Fibroblast of skin of left quadriceps (primary cell): ENCODE measurements at places on chromosomes 11 and 22.

DNA sequence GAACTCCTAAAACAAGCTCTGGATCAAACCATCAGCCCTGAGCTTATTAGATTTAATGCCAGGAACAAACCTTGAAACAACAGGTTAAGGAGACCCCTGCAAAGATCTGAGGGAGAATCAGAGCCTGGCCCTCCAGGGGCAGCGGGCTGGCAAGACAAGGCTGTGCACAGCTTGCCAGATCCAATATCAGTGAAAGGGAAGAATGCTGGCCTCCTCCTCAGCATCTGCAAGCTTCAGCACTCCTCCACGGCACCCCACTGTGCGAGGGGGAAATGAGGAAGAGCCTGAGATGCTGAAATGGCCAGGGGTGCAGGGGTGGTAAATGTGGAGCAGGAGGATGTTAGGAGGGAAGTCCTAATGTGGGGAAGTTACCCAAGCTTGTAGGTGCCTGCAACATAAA lies 167.0 kb downstream of the TENM4 start:
- DNase-seq, result no peak

DNA sequence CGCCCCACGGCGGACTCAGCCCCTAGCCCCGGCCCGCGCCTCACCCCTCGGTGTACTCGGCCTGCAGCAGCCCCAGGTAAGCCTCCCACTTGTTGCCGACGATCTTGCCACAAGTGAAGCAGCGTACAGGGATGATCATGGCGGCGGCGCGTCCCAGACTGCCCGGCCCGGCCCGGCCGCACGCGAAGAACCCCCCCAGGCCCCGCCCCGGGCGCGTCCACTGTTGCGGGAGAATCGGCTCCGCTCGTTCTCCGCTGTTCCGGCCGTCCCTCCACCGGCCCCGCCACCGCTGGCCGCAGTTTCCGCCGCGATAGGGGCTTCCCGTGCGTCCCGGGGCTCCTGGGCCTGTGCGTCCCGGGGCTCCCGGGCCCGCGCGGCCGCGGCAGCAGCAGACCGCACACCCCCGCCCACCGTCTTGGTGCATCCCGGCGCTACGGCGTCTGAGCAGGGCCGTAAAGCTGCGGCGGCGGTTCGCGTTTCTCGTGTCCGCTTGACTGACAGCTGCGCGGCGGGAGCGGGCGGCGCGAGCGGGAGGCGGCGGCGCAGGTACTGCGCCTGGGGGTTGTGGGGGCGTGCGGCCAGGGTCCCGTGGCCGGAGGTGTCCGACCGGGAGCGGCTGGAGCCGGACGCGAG lies at the start of the genes POLR2L and TSPAN4:
TSS of gene POLR2L (minus strand) at position 160 of the 633 bp plus-strand sequence. CDS start at position 139, 21 bp downstream.
TSS of gene TSPAN4 (plus strand) at position 483 of the 633 bp plus-strand sequence. CDS start 7,453 bp downstream, outside the sequence.
- DNase-seq, result peak; percentile 73

DNA sequence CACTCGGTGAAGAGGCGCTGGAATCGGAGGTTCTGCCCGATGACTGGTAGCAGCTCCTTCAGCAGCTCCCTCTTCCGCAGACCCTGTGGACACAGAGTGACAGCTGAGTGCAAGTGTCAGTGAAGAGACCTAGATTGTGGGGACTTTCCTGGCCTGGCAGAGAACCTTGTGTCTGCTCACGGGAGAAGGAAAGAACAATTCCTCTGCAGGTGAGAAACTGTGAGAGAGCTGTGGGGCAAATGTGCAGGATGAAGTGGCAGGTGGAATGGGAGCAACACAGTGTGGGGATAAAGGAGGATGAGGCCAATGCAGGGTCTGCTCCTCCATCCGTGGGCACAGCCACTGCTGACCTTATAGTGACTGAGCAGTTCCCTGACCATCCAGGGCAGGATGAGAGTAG lies 40.0 kb upstream of the CLTCL1 start:
- no peak for DNase-seq

GRCh38 chr11:62545437-62546243 lies 966 bp downstream of the AHNAK start:
- DNase-seq, result peak; percentile 96

GRCh38 chr11:68364581-68364980 lies 52.2 kb downstream of the LRP5 start:
- no peak for DNase-seq

- DNase-seq, result no peak
Observed at GRCh38 chr11:131808470-131808869, 438.1 kb downstream of the NTM start.

GRCh38 chr11:20451568-20451967 lies 64.1 kb downstream of the PRMT3 start:
- peak; percentile 13 for DNase-seq

DNA sequence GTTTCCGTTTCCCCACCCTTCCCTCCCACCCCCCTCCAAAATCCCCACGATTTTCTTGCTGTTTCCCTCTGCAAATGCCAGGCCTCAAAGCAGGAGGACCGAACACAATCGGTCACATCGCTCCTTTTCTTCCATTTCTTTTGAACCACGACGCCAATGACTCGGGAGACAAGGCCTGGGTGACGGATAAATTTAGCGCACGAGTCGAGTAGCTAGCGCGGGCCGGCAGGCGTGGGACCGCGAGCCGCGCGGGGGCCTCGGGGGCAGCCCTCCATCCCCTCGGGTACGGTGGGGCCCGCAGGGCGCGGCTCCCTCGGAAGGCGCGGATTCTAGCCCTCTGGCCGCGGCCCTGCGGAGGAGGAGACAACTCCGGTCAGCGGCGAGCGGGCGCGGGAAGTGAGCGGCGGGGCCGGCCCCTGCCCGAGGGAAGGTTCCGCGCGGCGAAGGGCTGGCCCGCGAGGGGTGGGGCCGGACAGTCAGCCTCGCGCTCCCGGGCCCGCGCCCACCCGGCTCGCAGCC lies 414 bp downstream of the JOSD1 start:
- no peak for DNase-seq

GRCh38 chr11:90722552-90723190 lies 499.8 kb upstream of the CHORDC1 start:
- no peak for DNase-seq

DNA sequence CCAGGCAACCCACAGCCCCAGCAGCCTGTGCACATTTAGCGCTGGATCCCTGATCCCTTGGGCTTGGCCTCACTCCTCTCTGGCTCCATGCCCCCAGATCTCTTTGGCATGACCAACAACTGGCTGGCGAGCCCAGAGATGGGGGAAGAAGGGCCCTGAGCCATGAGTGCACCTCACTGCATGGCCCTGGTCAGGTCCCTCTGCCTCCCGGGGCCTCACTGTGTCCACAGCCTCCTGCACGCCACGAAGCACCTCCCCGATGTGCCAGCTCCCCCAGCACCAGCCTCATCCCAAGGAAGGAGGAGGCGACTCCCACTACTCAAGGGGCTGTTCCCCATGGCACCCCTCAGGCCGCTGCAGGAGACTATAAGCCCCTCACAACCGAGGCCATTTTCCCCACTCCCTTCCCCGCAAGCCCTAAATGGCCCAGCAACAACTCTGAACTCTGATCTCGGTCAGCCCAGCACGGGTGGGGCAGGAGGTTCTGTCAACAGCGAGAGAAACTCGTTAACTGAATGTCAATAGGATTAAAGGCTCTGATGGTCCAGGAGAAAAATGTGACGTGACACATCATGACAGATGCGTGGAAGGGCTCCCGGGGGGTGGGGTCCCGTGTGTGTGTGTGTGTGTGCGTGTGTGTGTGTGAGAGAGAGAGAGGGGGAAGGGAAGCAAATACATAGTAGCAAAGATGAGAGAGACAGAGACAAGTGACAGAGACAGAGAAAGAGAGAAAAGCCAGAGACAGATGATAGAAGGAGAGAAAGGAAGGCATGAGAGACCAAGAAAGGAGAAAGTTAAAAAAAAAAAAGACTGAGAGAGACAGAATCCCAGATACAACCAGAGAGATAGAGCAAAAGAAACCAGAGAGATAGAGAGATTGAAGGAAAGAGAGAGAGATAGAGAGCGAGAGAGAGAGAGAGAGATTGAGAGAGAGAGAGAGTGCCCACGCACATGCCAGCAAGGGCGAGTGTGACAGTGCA lies 28.4 kb upstream of the SYT7 start:
- no peak for DNase-seq

- DNase-seq, result peak; percentile 47
Observed at GRCh38 chr22:40654522-40655167, 18.1 kb upstream of the MRTFA start.

DNA sequence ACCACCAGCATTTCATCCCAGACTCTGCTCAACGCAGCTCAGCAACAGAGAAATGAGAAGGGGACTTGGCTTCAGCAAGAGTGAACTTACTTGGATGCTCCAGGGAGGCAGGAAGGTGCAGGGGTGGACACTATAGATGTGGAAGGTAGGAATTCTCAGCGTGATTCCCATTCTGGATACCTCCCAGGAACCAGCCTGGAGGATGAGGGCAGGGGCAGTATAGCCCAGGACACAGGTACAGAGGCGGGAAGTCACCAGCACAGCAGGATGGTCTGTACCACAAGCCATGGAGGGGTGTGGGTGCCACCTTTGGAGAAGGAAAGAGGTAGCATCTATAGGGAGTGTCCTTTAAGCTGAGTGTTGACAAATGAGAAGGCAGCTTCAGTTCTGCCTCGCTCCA lies 1275.2 kb downstream of the TBC1D22A start:
- no peak for DNase-seq

- DNase-seq, result no peak
Observed at GRCh38 chr11:35163702-35164496, 24.9 kb downstream of the CD44 start.

DNA sequence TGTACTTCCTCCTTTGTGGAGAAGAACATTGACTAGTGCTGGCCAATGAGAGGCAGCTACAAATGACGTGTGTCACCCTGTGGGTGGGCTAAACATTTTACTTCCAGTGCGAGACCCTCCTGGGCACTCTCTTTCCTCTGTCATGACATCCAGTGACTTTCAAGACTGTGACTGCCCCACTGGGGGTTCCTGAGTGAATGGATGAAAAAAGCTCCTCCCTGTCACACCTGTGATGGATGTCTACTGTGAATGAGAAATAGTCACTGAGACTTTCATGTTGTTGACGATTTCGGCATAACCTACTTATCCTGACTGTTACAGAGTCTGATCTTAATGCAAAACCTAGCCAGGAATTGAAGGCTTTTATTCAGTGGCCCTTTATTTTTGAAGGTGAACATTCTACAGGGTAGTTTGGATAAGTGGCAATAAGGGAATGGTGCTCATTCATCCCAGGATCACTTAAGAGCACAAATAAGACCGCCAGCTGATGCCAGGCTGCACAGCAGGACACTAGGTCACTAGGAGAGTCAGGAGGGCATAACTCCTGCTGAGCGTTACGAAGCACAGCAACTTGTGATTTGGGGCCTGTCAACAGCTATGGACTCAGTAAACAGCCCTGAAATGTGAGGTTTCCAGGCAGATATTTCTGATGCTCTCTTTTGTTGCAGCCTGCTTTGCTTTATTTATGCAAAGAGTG lies 636.6 kb downstream of the NTM start:
- no peak for DNase-seq

DNA sequence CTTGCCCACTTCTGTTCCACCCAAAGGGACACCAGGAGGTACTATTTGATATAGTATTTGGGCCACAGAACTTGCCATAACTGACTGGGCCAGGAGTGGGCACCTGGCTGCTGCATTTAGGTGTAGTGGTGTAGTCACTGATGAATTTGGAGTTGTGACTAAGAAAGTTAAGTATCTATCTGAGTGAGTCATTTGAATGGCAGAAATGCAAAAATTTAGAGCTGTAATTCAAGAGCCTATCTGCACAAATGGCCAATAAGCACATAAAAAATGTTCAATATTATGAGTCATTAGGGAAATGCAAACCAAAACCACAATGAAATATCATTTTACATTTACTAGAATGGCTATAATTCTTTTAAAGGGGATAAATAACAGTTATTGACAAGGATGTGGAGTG lies 14.7 kb downstream of the GLYATL2 start:
- DNase-seq, result peak; percentile 66

DNA sequence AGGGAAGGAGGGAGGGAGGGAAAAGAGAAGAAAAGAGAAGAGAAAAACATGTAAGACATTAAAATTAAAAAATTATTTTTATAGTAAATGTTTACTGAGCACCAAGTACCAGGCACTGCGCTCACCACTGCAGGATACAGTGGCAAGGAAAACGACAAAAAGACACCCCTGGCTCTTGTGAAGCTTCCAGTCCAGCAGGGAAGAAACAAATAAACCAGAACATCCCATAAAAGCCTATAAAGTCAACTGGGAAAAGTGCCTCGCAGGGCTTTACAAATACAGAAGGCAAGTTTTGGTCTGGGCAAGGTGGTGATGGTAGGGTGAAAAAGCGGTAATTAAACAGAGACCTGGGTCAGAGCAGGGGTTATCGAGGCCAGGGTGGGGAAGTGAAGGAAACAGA lies 33.6 kb downstream of the LARGE1 start:
- no peak for DNase-seq

- no peak for DNase-seq
Observed at GRCh38 chr11:27618281-27618915, 81.9 kb downstream of the BDNF start.

DNA sequence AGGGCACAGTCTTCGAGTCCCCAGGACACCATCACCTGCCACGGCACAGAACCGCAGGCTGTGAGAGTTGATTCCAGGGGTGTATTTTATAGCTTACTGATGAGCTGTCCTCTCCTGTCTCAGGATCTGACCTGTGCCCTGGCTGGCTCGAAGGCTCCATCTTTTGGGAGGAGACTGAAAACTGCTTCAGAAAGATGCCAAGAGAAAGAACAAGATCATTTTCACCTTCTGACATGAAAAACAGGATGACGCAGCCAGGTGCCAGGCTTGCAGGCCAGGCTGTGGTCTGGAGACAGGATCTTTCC lies 2.2 kb downstream of the MRGPRD start:
- DNase-seq, result no peak

DNA sequence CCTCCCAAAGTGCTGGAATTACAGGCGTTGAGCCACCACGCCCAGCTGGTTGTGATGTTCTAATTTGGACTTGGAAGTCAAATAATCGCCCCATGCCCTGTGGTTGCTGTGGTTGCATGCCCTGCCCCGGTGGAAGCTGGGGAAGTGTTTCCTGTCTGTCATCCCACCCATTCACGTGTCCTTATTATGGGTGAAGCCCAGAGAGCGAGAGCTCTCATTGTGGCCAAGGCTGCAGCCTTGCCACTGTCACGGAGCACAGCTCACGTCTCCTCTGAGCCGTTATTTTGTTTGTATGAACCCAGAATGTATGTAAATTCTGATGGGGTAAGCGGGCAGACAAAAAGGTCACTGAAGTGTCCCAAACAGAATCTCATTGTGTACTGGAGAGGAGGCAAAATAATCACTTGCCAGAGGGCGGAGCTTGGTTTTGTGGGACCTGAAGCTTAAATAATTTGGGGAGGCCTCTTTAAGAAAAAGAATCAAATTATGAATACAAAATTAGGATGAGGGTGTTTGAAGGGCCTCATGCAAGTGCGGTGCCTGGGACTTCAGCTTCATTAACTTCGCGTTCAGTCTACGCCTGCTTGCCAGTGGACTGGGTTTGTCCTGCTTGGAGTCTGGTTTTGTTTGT lies 25.8 kb upstream of the TREH start:
- no peak for DNase-seq

- no peak for DNase-seq
Observed at GRCh38 chr22:31346733-31347250, 646 bp upstream of the PATZ1 start.
